ENCODE measurements at places on chromosomes 6 and 20.

DNA sequence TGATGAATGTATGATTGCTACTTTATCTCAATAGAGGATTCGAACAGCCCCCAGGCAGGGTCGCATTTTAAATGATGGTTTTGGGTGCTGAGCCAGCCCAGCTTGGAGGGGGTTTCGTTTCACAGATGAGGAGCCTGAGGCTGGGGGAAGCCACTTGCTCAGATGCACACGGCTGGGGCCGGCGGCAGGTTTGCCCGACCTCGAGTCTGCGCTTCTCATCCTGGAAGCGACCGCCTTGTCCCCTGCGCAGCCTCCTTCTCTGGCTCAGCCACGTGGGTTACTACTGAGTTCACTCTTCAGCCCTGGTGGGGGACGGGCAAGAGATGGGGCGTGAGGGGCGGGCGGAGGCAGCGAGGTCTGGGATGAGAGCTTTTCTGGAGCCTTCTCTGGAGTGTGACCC is 25.3 kb downstream of the NTSR1 start:
- no peak for DNase-seq

DNA sequence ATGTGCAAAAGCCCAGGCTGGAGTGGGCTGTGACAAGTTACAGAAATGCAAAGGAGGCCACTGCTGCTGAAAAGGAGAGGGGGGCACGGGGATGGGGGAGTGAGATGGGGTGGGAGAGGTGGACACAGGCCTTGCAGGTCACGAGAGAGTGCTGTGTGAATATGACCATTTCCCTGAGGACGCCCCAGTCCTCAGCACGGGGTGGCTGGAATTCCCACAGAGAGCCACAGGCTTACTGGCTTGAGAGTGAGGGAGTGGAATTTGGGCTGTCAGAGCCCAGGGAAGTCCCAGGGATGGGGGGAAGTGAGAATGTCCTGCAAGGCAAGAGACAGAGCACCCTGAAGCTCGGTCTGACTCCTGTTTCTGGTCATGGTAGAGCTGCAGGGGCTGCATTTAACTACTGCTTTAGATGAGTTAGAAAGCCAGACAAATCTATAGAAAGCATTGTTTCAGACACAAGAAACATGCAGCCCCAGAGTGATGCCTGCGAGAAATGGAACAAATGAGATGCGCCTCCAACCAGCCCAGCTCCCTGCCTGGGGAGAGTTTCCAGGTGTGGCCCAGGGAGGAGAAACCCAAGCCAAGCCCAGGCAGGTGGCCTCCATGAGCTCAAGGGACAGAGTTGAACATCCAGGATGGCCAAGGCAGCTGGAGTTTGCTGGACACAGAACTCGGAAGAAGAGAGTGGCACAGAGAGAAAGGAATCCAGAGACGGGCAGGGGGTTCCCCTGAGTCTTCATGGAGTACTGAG is 30.5 kb downstream of the NPEPL1 start:
- DNase-seq, result no peak

- no peak for DNase-seq
These were observed 22.6 kb downstream of the UST start for GRCh38 chr6:148769304-148769968.

GRCh38 chr20:19916531-19917485 is 100.4 kb upstream of the NAA20 start:
- no peak for DNase-seq

- no peak for DNase-seq
These were observed 2.9 kb downstream of the AIG1 start for GRCh38 chr6:143063631-143064030.

DNA sequence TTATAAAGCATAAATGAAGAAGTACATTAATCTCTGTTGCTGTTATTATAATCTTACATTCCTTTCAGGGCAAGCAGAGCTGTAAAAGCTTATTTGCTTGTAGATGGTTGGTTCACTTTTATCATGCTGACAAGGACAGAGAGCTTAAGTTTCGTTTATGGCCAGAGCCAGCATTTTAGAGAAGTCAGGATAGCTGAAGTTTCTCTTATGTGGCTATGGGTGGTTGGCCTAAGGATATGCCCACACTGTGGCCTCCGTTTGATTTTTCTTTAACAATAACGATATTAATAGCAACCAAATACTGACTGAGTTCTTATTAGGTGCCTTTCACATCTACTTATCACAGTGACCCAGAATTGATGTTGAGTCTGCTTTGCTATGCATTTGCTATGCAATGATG is 78.5 kb downstream of the FARS2 start:
- no peak for DNase-seq

DNA sequence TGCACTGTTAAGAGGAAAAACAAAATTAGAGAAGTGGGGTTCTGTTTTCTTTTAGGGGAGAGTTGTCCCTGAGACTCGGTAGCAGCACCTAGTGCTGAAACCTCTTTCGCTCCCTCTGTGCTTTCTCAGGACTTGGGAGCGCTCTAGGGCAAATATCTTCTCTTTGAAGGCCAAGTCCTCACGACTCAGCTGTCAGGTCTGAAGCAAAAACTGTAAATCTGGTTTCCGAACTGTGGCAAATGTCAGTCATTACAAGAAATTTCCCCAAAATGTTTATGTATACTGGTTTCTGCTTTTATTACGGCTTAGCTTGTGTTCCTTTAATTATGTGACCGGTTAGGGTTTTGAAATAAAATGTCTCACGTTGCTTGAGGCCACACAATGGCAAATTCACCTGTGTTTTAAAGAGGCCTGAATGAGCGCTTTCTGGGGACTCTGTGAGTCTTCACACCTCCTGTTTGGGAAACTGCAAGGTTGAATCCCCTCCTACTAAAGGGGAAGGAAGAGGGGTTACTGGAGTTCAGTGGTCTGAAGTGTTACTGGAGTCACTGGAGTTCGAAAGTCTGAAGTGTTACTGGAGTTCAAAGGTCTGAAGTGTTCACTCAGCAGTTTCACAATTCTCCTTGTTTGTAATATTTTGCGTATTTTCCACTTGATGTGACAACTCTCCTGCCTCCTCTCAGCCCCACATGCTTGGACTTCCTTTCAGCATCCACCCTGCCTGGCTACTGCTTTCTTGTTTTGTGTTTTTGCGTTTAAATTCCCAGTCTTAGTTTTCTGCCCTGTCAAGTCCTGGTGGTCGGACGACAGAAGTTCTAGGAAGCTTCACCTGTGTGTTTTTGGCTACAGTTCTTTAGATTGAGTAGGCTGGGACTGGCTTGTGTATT is 1.6 kb downstream of the SMPDL3A start:
- DNase-seq, result peak; percentile 37

DNA sequence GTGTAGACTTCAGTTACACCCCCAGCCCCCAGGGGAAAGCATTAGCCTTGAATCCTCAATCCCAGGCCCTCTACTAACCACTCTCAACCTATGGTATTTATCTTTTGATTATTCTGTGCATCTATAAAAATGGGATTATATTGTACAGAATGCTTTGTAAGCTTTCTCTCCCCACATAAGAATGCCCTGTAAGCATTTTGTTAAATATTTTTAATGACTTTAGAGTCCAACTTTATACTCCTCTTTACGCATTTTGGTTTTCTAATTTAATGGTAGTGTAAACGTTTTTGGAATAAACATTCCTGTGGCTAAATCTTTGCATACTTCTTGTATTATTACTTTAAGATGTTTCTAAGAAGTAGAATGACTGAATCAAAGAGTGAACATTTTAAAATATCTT is 35.4 kb downstream of the FBXO9 start:
- no peak for DNase-seq

- DNase-seq, result peak; percentile 46
These were observed 120.5 kb upstream of the CHD6 start for GRCh38 chr20:41738604-41739206.

DNA sequence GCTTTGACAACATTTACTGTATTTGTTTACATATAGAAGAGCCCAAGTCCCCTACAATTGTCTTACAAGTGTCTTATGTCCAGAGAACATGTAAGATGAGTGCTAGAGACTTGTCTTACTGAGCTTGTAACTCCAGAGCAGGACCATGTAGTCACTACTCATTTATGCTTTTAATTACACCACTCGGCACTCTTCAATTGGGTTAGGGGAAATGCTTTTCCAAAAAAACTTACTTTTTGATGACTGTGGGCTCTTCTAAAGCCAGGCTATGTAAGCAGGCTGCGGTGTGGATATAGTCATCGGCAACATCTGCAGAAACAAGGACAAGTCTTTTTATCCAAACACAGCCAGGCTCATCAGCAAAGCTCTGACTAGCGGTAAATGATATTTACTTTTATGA is 18.7 kb downstream of the SNX5 start:
- DNase-seq, result no peak

DNA sequence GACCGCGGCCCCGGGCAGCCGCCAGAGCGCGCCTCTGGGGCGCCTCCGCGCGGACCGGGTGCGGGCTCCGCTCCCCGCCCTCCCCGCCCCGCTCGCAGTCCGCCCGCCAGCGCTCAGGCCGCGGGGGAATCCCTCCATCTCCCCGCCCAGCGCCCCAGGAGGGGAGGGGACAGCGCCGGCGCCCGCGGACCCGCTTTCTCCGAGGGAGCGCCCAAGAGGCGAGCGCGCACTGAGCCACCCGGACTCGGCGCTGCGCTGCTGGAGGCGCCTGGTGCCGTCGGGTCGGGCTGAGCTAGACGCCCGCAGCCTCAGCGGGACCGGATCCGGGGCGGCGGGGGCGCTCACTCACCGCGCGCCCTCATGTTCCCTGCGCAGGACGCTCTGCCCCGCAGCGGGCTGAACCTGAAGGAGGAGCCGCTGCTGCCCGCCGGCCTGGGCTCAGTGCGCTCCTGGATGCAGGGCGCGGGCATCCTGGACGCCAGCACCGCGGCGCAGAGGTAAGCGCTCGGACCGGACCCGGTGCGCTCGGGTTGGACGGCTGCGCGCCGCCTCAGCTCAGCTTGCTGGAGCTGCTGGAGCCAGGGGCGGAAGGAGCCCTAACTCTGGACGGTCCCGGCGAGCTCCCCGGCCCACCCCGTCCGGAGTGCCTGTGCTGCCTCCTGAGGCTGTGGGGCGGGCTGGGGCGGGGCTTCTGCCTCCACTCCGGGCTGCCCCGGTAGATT is 867 bp downstream of the EBF4 start:
- DNase-seq, result peak; percentile 66
